ENCODE measurements at places on chromosomes 3 and 15.

- DNase-seq: no peak
Measured at GRCh38 chr15:36407647-36408046, 171.8 kb upstream of the CDIN1 start.

GRCh38 chr3:57803647-57804081 lies 47.6 kb downstream of the SLMAP start:
- DNase-seq: no peak

DNA sequence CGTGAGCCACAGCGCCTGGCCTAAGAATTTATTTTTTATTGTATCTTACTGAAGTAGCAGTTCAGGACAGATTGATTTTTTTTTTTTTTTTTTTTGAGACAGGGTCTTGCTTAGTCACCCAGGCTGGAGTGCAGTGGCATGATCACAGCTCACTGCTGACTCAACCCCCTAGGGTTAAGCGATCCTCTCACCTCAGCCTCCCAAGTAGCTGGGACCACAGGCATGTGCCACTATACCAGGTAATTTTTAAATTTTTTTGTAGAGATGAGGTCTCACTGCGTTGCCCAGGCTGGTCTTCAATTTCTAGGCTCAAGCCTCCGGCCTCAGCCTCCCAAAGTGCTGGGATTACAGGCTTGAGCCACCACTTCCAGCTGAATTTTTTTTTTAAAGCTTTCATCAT lies 99.8 kb upstream of the HERC1 start:
- no peak for DNase-seq

DNA sequence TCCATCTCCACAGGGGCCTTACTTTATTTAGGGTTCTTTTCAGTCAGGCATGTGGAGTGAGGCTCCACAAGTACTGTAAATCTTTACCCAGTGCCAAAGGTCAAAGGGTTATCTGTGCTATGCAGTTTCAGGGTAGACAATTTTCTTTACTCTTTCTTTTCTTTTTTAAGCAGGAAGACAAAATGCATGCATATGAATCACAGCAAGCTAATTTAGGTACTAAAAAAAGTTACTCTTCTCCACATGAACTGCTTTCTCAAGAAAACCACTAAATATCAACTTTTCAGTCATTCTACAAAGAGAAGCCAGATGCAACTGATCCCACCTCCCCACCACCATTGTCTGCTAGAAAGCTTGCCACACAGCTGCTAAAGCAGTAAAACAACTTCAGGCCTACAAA lies 73.3 kb upstream of the PYGO1 start:
- DNase-seq: peak; percentile 24

DNA sequence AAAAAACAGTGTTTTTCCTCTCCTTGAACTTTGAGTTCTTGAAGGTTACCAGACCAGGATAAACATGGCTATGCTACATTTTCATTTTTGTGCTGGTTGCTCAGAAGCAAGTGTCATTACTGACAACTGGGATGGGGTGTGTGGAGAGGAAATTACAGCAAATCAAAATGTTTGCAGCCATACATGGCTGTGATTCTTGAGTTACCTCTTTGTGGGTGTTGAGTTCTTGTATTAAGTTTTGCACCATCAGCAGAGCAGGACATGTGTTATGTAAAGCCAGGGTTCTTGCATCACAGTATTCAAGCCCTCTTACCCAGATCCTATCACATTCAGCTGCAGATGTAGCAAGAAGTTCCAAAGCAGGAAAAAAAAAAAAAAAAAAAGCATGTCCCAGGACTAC lies 53.9 kb upstream of the ATOSA start:
- DNase-seq: no peak

- no peak for DNase-seq
Measured at GRCh38 chr3:163518065-163518464, 1560.2 kb downstream of the SI start.

DNA sequence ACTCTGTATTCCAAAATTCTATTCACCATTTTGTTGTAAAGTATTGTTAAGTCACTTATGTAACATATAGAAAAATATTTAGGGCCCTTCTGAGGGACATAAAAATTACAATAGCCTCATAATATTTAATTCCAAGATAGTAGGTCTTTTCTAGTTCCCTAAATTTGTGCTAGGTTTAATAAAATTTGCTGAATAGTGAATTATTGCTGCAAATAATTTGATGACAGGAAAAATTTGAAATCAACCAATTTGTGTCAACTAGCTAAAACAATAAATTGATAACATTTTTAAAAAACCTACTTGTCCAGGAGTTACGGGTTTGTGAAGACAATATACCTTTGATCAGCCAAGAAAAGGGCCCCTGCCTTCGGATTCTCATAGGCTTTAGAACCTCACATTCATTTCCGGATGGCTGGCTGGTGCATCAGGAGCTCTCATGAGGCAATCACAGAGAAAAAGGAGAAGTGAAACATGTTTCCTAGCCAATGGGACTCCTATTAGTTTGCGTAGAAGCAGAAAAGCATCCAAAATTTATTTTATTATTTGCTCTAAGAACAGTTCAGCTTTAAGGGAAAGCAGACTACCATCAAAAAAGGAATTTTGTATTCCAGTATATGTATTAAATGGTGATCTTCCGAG lies 177.2 kb downstream of the LRRC3B start:
- no peak for DNase-seq

DNA sequence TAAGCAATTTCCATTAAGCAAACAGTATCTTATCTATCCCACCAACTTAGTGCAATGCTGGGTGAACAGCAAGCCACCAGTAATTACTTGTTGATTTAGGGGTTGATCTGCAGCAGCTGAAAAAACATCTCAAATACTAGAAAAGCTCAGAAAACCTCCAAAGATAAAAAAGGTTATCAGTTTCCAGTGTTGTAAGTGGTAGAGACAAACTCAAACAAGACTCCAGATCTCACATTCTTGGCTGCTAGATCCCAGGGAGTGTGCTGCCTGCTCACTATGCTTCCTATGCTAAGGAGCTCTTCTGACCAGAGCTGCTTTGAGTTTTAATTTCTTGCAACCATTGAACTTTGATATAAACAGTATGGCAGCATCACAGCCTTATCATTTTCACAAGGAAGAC lies 11.3 kb downstream of the B3GALNT1 start:
- no peak for DNase-seq

DNA sequence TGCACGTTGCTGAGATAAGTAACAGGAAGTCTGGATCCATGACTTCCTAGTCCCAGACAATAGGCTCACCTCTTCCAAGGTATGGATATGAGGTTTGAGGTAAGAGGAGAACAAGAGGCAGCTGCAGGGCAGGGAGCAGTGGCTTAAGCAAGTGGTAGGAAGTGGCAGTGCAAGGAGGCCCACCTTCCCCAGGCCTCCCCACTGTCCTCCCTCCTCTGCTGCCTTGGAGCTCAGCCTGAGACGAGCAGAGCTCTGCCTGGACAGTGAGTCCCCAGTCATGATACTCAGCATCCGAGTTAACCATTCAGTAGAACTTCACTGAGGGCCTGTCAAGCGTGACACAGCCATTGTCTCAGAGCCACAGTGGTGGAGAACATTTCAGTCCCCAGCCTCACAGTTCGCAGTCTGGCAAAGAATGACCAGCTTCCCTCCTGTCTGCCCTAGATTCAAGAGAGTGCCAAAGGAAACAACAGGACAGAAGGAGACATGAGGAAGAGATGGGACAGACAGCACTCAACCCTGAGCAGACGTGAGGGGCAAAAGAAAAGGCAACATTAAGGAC lies 41.4 kb upstream of the BOC start:
- DNase-seq: no peak

DNA sequence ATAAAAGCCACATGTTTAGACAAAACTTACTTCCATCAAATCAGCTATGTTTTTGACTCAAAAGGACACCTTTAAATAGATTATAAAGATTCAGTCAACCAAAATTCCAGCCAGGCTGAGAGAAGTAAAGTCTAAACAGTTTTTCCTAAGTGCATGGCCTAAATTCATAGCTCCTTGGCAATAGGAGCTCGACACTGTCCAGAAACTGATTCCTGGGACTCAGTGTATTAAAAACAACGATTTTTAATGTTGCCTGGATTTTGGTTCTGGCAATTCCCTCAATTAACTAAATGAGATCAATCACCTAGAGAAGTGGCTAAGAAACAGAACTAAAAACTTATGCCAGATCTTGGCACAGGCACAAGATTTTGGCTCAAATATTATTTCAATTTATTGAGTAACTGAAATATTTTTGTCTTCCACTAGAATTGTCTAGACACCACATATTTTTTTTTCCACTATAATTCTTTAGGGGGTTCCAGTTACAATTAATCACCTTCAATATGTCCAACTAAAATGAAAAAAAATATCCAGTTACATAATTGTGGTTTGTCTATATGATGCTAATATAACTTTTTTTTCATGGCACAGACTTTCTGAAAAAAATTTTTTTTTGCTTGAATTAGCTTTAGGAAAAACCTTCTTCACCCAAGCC lies 135.9 kb downstream of the TFDP2 start:
- DNase-seq: no peak

GRCh38 chr3:46579756-46580286 lies 13.7 kb upstream of the LRRC2 start:
- DNase-seq: no peak

- no peak for DNase-seq
Measured at GRCh38 chr3:99041747-99042146, 140.3 kb upstream of the DCBLD2 start.

DNA sequence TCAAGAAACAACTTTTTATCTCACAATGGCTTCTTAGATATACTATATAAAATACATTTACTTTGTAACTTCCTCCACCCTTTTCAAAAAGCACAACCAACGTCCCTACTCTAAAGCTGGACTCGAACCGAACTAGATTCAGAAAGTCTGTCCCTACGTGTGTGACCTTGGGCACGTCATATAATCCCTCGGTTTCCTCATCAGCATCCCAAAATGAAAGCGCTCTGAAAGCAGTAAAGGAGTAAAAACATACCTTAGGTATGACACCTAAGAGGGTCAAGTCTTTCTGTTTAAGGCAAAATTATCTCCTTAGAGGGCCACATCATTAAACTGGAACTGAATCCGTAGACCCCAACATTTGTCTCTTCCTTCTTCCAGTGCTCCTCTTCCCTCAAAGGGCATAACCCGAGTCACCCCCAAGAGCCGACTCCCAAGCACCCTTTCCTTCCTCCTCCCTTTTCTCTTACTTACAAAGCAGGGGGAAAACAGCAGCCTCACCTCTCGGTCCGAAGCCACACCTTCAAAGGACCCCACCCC lies 663 bp downstream of the PDCD10 start:
- peak; percentile 30 for DNase-seq

DNA sequence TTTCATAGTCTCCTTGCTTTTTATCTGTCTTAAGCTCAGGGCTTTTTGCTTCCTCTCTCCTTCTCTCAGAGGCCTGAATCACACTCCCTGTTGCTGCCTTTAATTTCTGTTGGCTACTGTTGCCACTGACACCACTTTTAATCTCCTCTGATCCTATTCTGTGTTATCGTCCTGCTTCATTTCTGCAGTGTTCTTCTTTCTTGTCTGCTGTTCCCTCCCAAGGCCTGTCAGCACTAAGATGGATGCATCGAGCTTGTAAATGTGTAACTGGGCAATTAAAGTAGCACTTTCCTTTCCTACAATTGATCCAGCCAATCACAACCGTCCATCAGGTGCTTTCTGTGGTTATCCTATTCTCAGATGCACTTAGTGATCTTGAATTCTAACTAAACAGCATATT lies 71.3 kb upstream of the VEPH1 start:
- DNase-seq: no peak

- no peak for DNase-seq
Measured at GRCh38 chr3:4813909-4814304, 165.3 kb upstream of the BHLHE40 start.

- DNase-seq: no peak
Measured at GRCh38 chr3:46184469-46184868, 23.6 kb downstream of the CCR1 start.

- DNase-seq: no peak
Measured at GRCh38 chr3:44125246-44125645, 116.4 kb upstream of the TOPAZ1 start.

GRCh38 chr15:81088470-81089013 lies 45.5 kb upstream of the CFAP161 start:
- no peak for DNase-seq

- no peak for DNase-seq
Measured at GRCh38 chr15:98420837-98421236, 227.5 kb upstream of the IGF1R start.

DNA sequence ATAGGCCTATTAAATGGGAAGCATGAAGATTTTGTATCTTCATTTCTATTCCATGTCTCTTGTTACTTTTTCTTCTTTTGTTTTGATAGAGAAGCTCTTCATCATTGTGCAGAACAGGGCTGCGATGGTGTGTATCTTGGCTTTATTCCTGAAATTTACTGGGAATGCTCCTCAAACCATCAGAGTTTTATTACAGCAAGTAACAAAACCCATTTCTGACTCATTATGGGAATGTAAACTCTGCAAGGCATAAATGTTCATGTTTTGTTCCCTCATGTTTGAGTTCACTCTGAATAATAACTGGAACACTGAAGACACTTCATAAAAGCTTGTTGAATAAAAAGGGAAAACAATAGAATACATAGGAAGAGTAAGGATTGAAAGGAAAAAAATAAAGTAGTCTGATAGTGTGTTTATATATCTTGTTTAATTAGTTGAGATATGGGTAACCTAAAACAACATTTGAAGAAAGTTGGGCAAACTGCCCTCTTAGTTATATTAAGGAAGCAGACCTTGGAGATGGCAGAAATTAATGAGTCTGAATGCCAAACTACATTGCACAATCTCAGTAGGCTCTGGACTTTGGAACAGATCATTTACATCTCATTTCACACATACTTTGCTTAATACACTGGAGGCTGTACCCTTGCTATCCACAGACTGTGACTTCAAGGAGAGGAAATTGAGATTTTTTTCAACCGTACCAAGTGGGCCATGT lies 521.5 kb downstream of the GRM7 start:
- no peak for DNase-seq

- DNase-seq: no peak
Measured at GRCh38 chr3:175153595-175153994, 294.5 kb downstream of the NAALADL2 start.
